ENCODE measurements at places on chromosomes 1 and 21. TPM values are rescaled to one million over a fixed set of nuclear protein-coding genes. Genes with fewer than 3 reads are reported as not detected.

Gene IGSF21
- total RNA-seq = not detected

Gene SPRR2G
- not detected for total RNA-seq

Gene TMEM200B
- 0.16 TPM for total RNA-seq

Gene CRP
- total RNA-seq = not detected

Gene GALE
- 14.9 TPM for total RNA-seq

Gene SPOCD1
- not detected for total RNA-seq

DNA sequence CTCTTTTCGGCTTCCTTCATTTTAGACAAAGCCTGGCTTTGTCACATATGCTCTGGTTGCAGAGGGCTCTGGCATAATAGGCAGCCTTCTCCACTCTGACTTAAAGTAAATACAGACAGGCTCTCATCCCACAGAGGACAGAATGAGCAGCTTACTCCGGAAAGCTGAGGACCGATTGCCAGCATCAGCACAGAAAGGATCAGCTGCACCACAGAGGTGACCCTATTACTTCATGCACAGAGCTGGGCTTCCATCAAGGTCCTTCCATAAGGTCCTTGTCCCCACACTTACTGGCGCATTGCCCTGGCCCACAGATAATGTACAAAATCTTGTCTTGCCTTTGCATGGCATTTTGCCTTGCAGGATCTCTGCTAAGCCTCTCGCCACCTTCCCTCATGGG, 67.6 kb downstream of the SEC16B start:
- DNase-seq = no peak

DNA sequence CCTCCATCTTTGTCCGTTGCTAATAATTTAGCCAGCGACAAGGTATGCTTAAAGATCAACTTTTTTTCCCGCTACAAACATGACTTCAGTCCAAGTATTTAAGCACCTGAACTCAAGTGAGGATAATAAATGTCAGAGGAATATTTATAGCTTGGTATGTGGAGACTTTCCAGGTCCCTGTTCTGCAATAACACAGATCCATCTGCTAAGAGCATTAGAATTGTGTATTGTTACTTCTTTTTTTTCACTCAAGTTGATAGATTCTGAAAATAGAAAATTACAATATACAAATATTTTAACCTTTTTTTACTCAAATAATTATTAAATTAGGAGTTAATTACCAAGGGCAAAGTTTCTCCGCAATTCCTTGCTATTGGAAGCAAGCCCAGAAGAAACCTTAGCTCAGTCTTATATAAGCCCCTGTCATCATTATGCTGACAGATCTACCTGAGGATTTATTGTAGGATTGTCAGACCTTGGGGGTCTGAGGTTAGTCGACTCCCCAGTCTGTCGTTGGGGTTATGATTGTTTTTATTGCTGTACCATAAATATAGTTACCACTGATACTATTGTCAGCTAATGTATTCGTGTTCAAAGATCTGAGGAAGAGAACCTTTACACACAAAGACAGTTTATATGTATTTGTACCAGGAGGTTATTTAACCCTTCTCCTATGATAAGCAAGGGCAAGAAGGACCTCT, 337.9 kb downstream of the TBX15 start:
- DNase-seq = no peak

DNA sequence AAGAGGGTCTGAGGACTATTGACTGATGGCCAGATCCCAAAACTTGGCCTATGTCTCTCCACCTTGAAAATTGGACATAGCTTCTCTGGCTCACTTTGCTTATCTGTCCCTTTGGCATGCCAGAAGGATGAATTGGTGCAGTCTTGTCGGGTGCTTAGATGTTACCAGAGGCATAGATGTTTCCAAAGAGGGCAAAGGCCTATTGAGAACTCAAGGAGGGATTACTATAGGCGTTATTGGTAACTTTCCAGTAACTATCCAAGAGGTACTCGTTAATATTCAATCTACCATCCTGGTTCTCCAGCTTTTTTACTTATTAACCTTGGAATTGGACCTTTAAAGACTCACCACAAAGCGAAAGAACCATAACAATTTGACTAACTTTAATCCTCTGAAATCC, 368.3 kb upstream of the ESRRG start:
- DNase-seq = no peak

DNA sequence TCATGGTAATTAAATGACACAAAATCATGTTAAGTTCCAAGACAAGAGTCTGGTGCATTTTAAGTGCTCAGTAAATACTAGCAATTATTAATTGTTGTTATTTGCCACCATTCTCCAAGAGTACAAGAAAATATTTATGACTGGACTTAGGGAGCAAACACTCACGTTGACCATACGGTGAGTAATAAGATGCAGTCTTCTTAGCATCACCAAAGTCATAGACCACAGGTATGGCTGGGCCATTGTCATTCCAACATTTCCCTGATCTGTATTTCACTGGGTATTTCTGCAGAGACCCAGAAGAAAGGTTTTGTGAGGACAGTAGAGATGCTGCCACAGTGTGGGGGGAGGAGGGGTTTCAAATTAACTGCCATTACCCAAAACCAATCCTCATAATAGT, 4.7 kb downstream of the ITLN2 start:
- DNase-seq = no peak

GRCh38 chr1:247204177-247204647, 32.4 kb upstream of the ZNF124 start:
- DNase-seq = no peak

DNA sequence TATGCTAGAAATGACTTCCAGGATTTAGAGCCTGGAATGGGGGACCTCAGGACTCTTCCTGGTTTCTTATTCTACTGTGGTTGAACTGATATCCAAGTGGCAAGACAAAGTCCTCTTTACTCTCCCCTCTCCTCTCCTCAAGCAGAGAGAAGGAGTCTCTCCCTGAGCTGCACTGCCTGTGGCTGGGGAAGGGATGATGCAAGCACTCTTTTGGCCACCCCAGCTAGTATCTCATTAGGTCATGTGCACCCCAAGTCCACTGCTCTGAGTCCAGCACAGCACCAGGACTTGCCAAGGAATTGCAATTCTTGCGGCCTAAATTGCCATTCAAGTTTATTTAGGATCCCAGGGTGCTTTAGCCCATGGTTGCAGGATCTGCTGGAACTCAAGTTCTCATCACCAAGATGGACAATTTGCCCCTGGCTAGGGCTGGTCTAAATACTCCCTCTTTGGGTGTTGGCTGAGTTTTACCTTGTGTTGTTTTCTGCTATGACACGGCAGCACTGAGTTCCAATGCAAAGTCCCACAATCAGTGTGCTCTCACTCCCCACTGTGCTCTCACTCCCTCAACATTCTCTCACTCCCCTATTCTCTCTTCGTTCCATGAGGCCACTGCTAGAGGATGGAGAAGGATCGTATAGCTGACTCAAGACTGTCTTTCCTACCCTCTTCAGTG, 172.2 kb downstream of the TM2D1 start:
- DNase-seq = no peak

DNA sequence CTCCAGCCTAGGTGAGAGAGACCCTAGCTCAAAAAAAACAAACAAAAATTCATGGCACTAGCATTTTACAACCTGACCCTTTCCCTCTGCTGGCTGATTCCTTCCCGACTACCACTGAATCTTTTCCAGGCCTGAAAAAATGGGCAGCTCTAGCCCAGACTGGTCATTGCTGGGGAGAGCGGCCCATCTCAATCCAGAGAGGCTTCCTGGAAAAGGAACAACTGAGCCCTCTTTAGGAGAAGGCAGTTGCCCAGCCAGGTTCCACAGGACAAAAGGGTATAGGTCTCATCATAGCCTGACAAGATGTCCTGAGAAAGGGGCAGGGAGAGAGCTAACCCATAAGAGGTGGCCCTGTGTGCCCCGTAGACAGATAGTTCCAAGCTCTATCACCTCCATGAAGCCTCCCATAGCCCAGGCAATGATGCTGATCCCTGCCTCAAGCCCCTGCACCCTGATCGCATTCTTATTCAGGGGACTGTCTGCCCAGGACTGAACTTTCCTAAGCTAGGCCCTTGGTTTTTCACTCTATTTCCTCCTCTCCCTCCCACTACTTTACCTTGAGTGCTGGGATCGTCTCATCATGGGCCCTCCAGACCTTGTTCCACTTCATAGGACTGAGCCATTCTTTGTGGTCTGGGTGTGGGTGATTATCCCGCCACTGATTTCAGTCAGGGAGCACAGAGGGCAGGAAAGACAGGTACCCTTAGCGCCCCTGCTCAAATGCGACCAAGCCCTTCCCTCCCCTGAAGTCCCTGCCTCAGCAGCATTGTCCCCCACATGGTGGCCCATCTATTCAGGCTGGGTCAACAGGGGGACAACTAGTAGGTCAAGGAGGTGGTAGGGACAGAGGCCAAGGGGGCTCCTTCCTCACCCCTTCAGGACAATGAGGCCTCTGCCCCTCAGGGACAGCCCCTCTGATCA, 18.2 kb downstream of the RHBG start:
- no peak for DNase-seq

DNA sequence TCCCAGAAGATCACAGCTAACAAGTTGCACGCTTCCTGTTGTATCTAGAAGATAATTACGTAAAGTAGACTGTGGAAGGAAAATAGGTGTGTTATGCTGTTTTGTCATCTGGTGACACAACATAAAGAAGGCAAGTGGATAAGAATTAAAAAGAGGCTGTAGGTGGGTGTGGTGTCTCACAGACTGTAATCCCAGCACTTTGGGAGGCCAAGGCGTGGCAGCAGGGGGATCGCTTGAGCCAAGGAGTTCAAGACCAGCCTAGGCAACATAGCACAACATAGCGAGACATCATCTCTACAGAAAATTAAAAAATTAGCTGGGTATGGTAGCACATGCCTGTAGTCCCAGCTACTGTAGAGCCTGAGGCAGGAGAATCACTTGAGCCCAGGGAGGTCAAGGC, 17.9 kb upstream of the ZNF281 start:
- no peak for DNase-seq

GRCh38 chr1:64608005-64608650, 136.7 kb upstream of the RAVER2 start:
- DNase-seq = no peak

DNA sequence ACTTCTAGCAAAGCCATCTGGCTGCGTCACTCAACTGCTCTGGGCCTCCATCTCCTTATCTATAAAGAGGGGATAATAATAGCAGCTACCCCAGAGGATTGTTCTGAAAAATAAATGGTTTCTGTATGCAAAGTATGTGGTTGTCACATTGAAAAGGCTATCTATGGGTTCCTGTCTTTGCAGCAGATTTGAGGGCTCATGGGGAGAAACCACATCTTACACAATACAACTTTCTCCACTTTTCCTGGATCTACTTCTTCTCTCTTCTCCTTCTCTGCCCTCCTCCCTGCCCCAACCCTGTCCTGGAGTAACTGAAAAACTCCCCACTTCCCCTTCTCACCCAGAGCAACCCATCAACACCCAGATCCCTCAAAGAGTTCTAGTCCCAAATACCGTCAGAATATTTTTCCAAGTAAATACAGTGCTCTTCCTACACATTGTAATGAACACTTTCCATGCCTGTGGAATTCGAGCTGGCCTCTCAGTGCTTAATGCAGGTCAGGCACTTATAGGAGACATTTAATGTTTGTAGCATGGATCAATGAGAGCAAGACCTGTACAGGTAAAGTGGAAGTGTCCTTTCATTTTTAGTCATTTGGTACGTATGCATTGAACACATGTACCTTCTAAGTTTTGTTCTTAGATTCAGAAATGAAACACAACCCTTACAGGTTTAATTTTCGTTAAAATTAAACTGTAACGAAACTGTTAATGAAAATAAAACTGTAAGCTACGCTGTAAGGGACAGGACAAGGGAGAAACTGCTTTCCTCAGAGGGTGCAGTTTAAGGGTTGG, 131.9 kb downstream of the AK5 start:
- DNase-seq = no peak

DNA sequence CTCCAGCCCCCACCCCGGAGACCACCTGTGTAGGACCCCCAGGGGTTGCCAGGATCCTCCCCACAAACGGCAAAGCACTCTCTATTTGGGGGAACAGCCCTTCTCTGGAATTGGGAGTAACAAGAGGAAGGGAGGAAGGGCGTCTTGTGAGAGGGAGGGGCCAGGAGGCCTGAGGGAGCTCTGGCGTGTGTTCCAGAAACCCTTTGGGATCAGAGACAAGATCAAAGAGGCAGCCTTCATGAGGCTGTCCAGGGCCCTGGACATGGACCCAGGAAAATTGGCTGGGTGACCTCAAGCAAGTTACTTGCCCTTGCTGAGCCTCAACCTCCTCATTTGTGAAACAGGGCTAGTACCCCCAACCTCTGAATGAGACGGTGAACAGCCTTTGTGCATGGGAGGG, 18.1 kb upstream of the ECE1 start:
- no peak for DNase-seq

- no peak for DNase-seq
These were observed 16.9 kb downstream of the SLC45A3 start for GRCh38 chr1:205663286-205663936.

DNA sequence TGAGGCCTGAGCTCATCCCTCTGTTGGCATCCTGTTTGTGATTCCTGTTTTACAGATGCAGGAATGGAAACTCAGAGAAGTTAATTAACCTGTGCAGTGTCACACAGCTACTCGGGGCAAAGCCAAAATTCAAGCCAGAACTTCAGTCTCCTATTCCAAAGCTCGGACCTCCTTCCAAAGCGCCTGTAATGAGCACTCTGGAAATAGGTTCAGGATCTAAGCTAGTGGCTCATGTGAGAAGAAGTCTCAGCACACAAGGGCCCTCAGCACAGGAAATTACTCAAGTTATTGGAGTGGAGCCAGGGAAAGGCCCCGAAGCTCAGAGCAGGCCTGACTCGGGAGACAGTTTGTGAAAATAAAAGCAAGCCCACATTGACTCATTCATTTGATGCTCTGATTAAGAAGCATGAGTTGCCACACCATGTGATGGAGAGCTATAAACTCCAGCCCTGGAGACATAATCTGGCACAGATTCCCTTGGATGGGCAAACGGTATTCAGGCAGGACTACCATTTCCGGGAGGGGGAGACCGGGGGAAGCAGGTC, 50.6 kb upstream of the LYST start:
- peak; percentile 33 for DNase-seq

GRCh38 chr1:160007577-160008200, 24.1 kb downstream of the PIGM start:
- DNase-seq = no peak

GRCh38 chr1:198776602-198777029, 137.8 kb downstream of the PTPRC start:
- DNase-seq = no peak

DNA sequence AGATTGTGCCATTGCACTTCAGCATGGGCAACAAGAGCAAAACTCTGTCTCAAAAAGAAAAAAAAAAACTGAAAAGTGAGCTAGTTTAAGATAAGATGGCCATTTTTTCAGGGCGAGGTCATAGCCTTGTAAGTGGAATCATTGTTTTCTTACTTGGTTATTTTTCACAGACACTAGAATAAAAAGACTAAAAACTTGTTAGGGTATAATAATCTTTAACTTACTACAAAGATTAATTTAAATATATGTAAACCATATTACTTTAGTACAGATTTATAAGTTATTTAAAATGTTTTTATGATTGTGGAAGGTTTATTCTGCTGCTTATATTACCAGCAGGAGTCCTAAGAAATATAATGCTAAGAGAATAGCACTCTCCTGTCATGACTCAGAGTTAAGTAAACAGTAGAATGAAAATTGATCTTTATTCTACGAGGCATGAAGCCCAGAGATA, 23.5 kb downstream of the ANGPTL1 start:
- no peak for DNase-seq

Data from T-cell (primary cell).